ENCODE measurements at places on chromosomes 3 and 15. TPM values are rescaled to one million over a fixed set of nuclear protein-coding genes. Genes with fewer than 3 reads are reported as not detected.

DNA sequence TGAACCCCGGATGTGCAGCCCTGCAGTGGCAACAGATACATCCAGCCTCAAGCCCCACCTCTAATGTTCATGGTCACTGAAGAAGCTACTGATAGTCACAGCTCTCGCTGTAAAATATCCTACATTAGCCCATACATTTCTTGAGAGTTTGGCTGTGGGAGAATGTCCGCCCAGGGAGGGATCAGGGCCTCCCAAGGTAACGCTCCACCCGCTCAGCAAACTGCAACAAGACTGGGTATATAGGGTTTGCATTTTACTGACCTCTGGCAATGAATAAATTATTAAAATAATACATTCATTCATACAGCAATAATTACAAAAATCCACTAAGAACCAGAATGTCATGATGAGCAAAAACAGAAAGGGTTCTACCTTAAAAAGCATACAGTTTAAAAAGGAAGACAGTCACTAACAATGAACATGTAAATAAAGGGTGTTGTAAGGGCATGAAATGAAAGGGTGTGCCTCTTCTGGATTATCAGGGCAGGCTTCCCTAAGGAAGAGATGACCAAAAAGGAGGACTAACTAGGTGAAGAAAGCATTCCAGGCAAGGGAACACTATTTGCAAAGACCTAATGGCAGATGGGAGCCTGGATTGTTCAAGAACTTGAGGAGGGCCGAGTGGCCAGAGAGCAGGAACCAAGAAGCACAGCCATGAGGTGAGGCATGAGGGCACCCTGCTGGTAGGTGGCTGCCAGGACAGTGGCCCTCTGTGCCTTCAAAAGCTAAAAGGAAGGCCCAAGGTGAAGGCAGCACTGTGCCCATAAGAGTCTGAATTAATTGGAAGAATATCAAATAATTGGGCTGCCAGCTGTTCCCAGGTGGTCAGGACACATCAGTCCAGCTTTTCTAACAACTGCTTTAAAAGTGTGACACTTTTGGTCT, 28.1 kb upstream of the CTDSPL start:
- no peak for DNase-seq
- H3K27me3 ChIP-seq, result peaks cover 7% of the 10 kb centered on the region
- no peak overlapping the region for H3K27ac ChIP-seq
- no peaks in the 10 kb centered on the region for H3K4me1 ChIP-seq

- H3K36me3 ChIP-seq, result no peaks in the 10 kb centered on the region
- H3K27me3 ChIP-seq, result no peaks in the 10 kb centered on the region
- no peaks in the 10 kb centered on the region for H3K4me1 ChIP-seq
- H3K4me3 ChIP-seq, result no peak overlapping the region
- no peak overlapping the region for H3K27ac ChIP-seq
These were observed 147.3 kb downstream of the WNT5A start for GRCh38 chr3:55339819-55340218.

DNA sequence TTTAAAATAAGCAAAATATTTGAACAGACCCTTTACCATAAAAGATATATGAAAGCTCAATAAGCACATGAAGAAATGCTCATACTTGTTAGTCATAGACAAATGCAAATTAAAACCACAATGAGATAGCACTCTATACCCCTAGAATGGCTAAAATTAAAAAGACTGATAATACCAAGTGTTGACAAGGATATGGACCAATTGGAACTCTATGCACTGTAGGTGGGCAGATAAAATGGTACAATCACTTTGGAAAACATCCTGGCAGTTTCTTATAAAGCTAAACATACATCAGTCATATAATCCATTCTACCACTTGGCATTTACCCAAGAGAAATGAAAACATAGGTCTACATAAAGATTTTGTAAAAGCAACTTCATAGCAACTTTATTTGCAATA, 293.0 kb upstream of the TLE3 start:
- H3K27ac ChIP-seq, result no peak overlapping the region
- no peaks in the 10 kb centered on the region for H3K4me1 ChIP-seq
- peaks cover 4% of the 10 kb centered on the region for H3K27me3 ChIP-seq

DNA sequence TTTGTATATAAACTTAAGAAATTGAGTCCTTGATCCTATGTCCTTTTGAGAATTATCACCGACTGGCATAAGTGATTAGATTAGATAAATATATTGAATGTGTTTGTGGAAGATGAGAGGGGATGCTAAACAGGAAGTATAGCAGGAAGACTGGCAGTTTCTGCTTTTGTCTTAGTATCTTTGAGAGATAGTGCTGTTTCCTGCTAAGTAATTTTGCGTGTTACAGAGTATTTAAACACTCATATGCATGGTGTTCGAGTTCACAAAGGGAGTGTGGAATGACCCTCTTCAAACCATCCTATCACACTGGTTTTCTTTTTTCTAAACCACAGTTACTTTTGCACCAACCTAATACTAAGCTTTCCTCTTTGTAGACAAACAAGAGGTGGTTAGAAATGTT, 106.0 kb downstream of the KLHL25 start:
- H3K27ac ChIP-seq, result peak overlapping the region; percentile 99
- H3K4me3 ChIP-seq, result peak overlapping the region; percentile 96
- H3K4me1 ChIP-seq, result peaks cover 70% of the 10 kb centered on the region
- H3K36me3 ChIP-seq, result peaks cover 60% of the 10 kb centered on the region

GRCh38 chr3:155602307-155602706, 142.6 kb downstream of the PLCH1 start:
- H3K4me1 ChIP-seq, result no peaks in the 10 kb centered on the region
- H3K36me3 ChIP-seq, result no peaks in the 10 kb centered on the region
- H3K4me3 ChIP-seq, result no peak overlapping the region
- no peak for DNase-seq

GRCh38 chr3:12430086-12430485, 54.2 kb upstream of the TSEN2 start:
- no peak for DNase-seq
- H3K27ac ChIP-seq, result no peak overlapping the region
- peaks cover 7% of the 10 kb centered on the region for H3K27me3 ChIP-seq
- no peak overlapping the region for H3K4me3 ChIP-seq

GRCh38 chr15:54208786-54209185, 230.5 kb downstream of the UNC13C start:
- H3K27me3 ChIP-seq, result no peaks in the 10 kb centered on the region
- no peak for DNase-seq
- no peak overlapping the region for H3K27ac ChIP-seq
- H3K4me3 ChIP-seq, result no peak overlapping the region
- no peaks in the 10 kb centered on the region for H3K36me3 ChIP-seq

- no peak overlapping the region for H3K27ac ChIP-seq
- DNase-seq, result no peak
- no peak overlapping the region for H3K4me3 ChIP-seq
- no peaks in the 10 kb centered on the region for H3K4me1 ChIP-seq
These were observed 58.8 kb downstream of the CLASP2 start for GRCh38 chr3:33658991-33659848.

DNA sequence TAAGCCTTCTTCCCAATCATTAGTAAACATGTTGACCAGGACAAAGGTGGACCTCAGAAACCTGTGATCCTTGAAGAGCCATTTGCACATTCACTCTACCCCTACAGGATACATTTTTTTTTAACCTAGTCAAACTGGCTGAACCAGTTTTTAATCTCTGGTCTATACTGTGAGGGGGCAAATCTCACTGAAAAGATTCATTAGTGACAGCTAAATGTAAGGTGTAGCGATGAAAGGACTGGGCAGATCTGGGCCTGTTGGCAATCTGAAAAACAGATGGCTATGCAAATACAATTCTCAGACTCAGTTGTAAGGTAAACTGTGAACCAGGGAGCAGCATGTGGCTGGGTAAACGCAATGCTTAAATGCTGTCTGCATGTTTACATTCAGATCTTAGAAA, 75.6 kb upstream of the SNTN start:
- no peak for DNase-seq
- no peaks in the 10 kb centered on the region for H3K27me3 ChIP-seq
- no peaks in the 10 kb centered on the region for H3K36me3 ChIP-seq
- no peak overlapping the region for H3K27ac ChIP-seq
- no peak overlapping the region for H3K4me3 ChIP-seq

- H3K4me1 ChIP-seq, result peaks cover 4% of the 10 kb centered on the region
- H3K4me3 ChIP-seq, result no peak overlapping the region
- H3K27me3 ChIP-seq, result peaks cover 57% of the 10 kb centered on the region
- no peaks in the 10 kb centered on the region for H3K36me3 ChIP-seq
- no peak overlapping the region for H3K27ac ChIP-seq
These were observed 5.4 kb downstream of the CRABP1 start for GRCh38 chr15:78345396-78346125.

DNA sequence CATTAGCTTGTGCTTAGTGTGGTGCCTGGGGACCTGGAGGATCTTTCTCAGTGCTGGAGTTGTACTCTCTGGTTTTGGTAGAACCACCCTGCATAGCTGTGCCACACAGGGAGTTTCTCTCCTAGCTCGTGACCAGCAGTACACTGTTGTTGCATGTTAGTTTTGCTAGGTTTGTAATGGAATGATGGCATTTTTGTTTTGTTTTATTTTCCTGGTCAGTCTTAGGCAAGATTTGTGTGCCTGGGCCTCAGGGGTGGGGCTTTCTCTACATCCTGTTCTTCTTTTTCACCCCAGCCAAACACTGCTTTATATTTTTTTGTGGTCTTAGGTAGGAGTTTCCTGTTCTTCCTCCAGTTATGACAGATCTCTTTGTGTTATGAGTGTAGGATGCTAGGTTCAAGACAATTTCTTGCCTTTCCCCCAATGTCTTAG, 534.5 kb upstream of the KCNMB2 start:
- peaks cover 29% of the 10 kb centered on the region for H3K4me1 ChIP-seq
- DNase-seq, result peak; percentile 48

- no peak for DNase-seq
- no peaks in the 10 kb centered on the region for H3K4me1 ChIP-seq
- H3K27me3 ChIP-seq, result no peaks in the 10 kb centered on the region
- H3K4me3 ChIP-seq, result no peak overlapping the region
- H3K36me3 ChIP-seq, result no peaks in the 10 kb centered on the region
These were observed 85.3 kb downstream of the C3orf38 start for GRCh38 chr3:88235102-88235501.

GRCh38 chr3:115836944-115837343, 213.6 kb downstream of the GAP43 start:
- no peak for DNase-seq
- H3K27me3 ChIP-seq, result peaks cover 14% of the 10 kb centered on the region
- H3K4me1 ChIP-seq, result no peaks in the 10 kb centered on the region
- H3K36me3 ChIP-seq, result no peaks in the 10 kb centered on the region

DNA sequence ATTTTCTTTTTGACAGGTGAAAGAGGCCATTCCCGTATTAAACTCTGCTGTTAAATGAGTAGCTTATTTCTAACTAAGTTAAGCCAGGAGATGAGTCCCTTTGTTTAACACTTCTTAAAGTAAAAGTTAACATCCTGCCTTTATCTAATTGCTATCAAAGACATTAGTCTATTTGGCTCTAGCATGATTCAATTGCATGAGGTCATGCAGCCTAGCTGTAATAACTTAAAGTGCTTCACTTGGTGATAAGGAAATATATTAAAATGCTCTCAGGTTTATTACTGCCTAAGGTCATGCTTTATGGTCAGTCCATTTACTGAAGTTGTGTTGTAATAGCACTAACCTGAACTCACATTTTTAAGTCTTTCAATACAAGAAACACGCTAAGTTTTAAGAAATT, 82.3 kb upstream of the MLF1 start:
- H3K4me1 ChIP-seq, result no peaks in the 10 kb centered on the region
- DNase-seq, result no peak
- H3K27ac ChIP-seq, result no peak overlapping the region
- H3K36me3 ChIP-seq, result no peaks in the 10 kb centered on the region
- H3K27me3 ChIP-seq, result no peaks in the 10 kb centered on the region

DNA sequence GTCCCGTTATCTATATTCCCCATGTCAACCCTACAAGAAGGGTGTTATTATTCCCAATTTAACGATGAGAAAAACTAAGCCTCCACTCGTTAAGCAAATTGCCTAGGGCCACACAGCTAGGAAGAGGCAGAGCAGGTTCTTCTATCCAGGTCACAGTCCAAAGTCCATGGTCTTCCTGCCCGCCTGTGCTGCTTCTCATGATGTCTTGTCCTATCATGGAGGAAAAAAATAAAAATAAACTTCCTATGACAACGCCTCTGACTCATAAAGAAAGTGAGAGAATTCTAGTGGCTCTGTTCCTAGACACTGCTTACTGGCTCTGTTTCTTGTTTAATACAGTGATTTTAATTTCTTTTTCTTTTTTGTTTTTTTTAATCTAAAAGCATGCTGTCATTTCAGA, 9.7 kb downstream of the COL8A1 start:
- no peak overlapping the region for H3K4me3 ChIP-seq
- no peaks in the 10 kb centered on the region for H3K36me3 ChIP-seq
- no peak for DNase-seq
- no peaks in the 10 kb centered on the region for H3K4me1 ChIP-seq
- peaks cover 8% of the 10 kb centered on the region for H3K27me3 ChIP-seq

DNA sequence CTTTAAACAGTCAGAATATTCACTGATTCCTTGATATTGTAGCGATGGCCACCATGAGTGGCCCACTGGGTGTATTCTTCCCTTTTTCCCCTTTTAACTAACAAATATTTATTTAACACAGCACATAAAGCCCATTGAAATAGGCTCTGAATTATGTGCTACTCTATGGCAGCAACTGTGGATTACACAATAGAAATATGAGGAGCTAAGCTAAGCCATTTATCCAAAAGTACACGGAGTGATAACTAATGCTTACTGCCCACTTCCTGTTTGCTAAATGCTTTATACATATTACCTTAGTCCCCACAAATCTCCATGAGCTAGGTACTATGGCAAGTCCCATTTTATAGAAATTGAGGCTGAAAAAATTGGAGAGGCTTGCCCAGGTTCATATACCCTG, 17.9 kb downstream of the ILDR1 start:
- DNase-seq, result no peak
- peaks cover 4% of the 10 kb centered on the region for H3K36me3 ChIP-seq
- H3K4me1 ChIP-seq, result peaks cover 43% of the 10 kb centered on the region
- H3K4me3 ChIP-seq, result no peak overlapping the region
- H3K27me3 ChIP-seq, result peaks cover 4% of the 10 kb centered on the region

GRCh38 chr3:113745756-113746547, at the start of gene NAA50:
TSS of gene NAA50 (minus strand) at chr3:113746249. CDS start at chr3:113745949, 300 bp downstream.
- H3K4me3 ChIP-seq, result peak within 1 kb of the TSS; percentile 98
- DNase-seq, result peak; percentile 95
- H3K36me3 ChIP-seq, result peaks cover 21% of the 10 kb centered on the region

- no peaks in the 10 kb centered on the region for H3K4me1 ChIP-seq
- no peaks in the 10 kb centered on the region for H3K27me3 ChIP-seq
- H3K27ac ChIP-seq, result no peak overlapping the region
These were observed 79.2 kb downstream of the GABRG3 start for GRCh38 chr15:27050163-27050562.

DNA sequence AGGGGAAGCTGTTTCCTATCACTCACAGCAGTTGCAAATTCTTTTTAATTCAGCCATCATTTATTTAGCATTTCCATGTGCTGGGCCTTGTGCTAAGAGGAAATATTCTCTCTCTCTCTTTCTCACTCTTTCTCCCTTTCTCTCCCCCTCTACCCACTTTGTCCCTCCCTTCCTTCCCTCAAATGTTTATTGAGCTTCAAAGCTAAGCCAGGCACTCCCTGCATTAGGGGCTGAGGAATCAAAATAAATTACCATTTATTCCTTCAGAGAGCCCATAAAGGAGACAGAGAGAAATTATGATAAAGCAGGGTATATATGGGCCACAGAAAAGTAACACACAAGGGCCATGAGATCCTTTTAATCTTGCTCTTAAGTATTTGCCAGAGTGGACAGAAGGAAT, 6.8 kb downstream of the TMPRSS7 start:
- DNase-seq, result no peak
- no peaks in the 10 kb centered on the region for H3K4me1 ChIP-seq
- H3K27ac ChIP-seq, result no peak overlapping the region
- H3K36me3 ChIP-seq, result no peaks in the 10 kb centered on the region
- H3K4me3 ChIP-seq, result no peak overlapping the region

FANCD2OS gene
- total RNA-seq, result not detected

TIPIN gene
- 28.9 TPM for total RNA-seq

CEP19 gene
- total RNA-seq, result 5.3 TPM

KY gene
- total RNA-seq, result not detected

SI gene
- total RNA-seq, result not detected

TIGIT gene
- total RNA-seq, result 29.8 TPM

RFC4 gene
- total RNA-seq, result 85.5 TPM

CIAO2A gene
- 85.0 TPM for total RNA-seq

CAV3 gene
- not detected for total RNA-seq

CDHR4 gene
- not detected for total RNA-seq
